ENCODE measurements at places on chromosomes 12 and 14.
A peak's percentile ranks its signal among the peaks of the same experiment; 100 is the strongest.

- no peak for DNase-seq
Observed at GRCh38 chr14:73223049-73223448, 14.3 kb upstream of the PAPLN start.

GRCh38 chr12:52582486-52582885 lies 8.8 kb upstream of the KRT74 start:
- DNase-seq = no peak

GRCh38 chr12:70627677-70628076 lies 9.6 kb downstream of the PTPRB start:
- DNase-seq = no peak

- no peak for DNase-seq
Observed at GRCh38 chr12:57454213-57454565, 918 bp upstream of the INHBE start.

DNA sequence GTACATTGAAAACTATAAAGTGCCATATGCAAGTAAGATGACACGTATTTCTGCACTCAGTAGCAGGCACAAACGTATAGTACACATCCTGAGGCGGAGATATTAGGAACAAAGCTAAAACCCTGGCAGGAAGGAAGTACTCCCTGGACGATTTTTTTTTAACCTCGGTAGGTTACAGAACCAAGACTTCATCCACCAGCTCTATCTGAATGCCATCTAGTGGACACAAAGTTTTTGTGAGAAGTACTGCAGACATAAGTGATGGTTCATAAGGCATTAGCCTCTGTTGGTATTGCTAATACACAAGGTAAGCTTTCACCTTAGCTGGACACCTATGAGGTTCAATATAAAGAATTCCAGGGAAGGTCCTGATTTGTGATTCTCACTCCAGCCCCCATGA lies 83.0 kb upstream of the CCDC196 start:
- DNase-seq = no peak

GRCh38 chr14:94423453-94424056 lies 29.0 kb downstream of the SERPINA11 start:
- no peak for DNase-seq

DNA sequence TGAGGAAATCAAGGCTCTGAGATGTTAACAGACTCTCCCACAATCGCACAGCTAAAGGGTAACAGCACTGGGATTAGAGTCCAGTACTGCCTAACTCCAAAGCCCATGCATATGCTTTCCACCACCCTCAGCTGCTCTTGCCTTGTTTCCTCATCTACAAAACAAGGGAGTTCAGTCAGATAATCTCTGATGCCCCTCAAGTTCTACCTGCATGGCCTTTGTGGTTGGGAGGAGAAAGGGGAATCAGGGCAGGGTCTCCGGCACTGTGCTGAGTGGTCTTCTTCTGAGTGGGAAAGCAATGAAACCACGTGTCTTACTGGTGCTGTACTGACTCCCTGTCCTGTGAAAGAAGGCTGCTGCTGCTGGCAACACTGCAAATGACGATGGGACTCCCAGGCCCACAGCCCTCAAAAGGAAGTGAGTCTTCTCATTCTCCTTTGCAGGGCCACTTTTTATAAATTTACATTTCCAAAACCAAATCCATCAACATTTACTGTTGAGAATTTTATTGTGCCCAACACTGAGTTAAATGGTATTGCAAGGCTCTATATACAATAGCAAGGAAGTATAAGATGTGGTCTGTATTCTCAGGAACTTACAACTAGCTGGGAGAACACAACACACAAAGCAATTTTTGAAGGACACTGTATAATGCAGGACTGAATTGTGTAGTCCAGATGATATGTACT lies 19.7 kb upstream of the DUSP16 start:
- DNase-seq = no peak

- no peak for DNase-seq
Observed at GRCh38 chr12:61854902-61855301, 405.3 kb upstream of the USP15 start.

DNA sequence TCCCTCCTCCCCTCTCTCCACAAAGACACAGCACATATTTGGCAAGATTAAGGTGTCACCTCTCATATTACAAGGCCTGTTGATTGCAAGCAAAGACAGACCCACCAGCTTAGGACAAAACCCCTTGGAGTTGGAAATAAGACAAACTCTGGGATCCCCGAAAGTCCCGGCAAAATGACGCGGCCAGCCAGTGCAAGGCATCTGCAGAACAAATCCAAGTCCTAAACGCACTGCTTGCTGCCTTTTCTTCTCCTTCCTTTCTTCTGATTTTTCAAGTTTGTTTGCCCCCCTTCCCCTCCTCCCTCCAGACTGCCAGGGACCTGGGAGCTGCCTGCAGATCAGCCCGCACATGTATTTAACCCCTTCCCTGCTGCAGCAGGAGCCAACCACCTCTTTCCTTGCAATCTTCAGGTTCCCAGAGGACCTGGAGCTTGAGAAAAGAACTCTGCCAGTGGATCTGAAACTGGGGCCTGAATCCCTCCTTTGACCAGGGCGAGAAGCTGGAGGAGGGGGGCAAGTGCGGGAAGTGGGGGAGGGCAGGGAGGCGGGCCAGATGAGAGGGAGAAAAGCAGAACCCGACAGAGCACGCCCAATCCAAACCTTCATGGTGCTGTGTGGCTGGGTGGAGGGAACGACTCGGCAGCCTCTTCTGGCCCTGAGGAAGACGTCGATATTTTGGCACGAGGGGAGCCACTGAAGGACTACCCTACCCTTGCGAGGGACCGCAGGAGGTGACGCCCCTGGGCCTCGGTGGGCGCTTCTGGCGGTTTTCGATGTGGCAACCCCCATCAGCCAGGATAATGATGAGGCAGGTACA lies 2.0 kb upstream of the NTF3 start:
- DNase-seq = no peak

- DNase-seq = no peak
Observed at GRCh38 chr12:39930101-39930500, 175.8 kb downstream of the SLC2A13 start.

DNA sequence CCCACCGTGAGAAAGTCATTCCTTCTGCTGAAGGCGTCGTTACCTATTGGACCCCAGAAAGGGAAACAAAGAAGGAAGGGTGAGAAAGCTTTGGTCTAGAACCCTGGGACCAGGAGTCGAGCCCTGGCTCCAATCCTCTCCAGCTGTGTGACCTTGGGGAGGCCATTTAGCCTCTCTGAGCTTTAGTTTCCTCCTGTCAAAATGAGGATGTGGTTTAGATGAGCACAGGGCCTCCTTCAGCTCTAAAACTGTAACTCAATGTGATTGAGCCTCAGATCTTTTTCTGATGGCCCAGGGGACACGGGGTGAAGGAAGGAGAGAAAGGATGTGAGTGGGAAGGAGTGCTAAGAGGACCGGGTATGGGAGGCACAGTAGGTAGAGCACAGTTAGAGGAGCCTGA lies 7.7 kb downstream of the JDP2 start:
- no peak for DNase-seq

- DNase-seq = no peak
Observed at GRCh38 chr12:107308310-107308709, 215.0 kb upstream of the CRY1 start.

DNA sequence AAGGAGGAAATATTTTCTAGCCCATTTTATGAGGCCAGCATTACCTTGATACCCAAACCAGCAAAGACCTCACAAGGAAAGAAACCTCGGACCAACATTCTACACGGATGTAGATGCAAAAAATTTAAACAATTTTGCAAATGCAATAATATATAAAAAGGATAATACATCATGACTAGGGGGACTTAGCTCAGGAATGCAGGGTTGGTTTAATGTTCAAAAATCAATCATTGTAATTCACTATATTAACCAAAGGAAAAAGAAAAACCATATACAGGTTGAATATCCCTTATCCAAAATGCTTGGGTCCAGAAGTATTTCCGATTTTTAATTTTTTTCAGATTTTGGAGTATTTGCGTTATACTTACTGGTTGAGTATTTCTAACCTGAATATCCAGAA lies 33.0 kb downstream of the TPCN1 start:
- no peak for DNase-seq

GRCh38 chr12:56086608-56087007 lies 6.6 kb downstream of the ERBB3 start:
- no peak for DNase-seq

GRCh38 chr14:33386781-33387180 lies 448.1 kb downstream of the NPAS3 start:
- no peak for DNase-seq

GRCh38 chr14:93220509-93220908 lies 13.5 kb downstream of the UBR7 start:
- DNase-seq = no peak

DNA sequence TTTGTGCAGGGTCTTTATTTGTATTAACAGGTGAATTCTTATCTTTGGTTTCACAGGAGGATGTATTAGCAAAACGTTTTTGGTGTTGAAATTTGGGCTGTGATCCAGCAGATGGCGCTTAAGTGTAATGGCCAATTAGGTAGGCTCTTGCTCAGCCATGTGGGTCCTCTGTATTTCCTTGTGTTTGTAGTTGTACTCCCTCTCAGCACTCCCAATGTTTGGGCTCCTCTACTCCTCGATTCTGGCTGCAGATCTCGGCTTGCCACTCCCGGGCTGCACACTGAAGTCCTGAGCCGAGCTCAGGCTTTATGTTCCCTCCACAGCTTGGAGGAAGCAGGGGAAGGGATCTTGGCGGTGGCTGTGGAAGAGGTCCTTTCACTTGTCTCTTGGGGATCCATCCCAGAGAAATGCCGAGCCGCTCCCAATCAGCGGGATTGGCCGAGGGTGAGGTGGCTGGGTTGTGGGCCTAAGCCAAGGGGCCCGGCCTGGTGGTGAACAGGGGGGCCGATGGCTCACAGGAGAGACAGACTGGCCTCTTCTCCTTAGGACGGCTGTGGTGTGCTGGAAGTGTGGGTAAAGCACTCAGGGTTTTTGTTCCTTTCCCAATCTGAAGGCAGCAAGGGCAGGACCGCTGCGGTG lies 133.7 kb downstream of the AEBP2 start:
- no peak for DNase-seq

DNA sequence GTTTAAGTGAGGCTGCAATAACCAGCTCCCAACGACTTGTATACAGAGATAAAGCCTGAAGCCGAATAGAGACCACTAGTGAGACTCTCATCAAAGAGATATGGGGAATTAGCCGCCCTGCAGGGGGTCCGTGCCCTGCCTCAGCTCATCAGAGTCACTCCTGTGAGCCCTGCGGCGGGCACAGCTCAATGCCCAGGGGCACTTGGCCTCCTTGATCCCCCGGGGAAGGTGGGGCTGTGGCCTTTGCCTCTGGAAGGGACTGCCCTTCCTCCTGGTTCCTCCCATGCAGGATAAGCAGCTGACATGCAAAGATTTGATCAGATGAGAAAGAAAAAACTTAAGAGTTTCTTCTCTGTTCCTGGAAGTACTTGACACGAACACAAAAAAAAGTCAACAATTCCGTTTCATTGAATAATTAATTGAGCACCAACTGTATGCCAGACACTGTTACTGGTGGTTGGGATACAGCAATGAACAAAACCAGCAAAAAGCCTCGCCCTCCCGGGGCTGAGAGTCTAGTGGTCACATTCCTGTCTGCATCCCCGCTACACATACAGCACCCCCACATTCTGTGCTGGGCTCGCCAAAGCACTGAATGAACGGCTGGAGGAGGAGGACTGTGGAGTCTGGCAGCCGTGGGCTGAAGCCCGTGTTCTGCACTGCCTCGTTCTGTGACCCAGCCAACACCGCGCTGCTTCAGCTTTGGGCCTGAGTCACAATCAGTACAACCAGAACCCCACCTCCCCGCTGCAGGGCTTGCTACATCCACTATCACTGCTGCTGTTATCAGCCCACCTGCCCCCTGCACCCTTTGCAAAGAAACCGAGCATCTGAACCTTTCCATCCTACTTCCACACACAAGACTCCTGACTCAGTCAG lies 10.3 kb downstream of the TTC7B start:
- DNase-seq = no peak

DNA sequence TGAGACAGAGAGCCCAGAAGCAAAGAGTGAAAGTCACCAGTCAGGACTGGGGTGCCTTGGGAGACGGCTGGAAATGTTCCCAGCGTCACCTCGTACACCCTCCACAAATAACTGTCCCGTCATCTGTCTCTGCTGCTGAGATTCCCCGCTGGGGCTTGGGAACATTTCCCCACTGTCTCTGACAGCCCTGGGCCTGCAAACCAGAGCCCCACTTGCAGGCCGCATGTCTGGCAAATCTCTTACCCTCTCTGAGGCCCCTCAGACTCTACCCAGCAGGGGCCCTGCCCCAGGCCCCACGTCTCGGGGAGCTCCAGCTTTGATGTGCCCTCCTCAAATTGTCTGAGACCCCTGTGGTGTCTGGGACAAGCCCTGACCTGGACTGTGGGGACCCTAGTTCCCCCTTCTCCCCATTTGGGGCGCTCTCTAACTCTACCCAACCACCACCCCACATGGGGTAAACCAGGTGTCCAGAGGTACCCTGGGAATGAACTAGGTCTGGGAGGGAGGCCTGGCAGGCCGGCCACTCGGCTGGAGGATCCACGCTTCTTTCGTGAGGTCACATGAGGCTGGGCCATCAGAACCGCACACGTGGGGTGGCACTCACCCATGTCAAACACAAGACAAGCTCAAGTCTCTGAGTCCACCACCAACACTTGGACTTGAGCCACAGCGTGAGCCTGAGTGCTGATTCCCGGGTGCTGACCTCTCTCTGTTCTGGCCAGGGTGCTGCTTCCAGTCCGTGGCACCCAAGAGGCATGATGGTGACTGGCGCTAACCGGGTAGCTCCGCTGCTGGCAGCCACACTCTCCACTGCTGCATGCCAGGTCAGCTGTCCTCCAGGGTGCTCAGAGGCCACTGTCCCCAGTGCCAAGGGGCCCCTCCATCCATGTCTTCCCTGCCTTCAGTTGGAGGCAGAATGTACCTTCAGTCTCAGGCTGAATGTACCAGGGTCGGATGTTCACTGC lies 59.8 kb downstream of the DIO3 start:
- no peak for DNase-seq

- DNase-seq = no peak
Observed at GRCh38 chr12:102484017-102484416, 3.7 kb upstream of the IGF1 start.

DNA sequence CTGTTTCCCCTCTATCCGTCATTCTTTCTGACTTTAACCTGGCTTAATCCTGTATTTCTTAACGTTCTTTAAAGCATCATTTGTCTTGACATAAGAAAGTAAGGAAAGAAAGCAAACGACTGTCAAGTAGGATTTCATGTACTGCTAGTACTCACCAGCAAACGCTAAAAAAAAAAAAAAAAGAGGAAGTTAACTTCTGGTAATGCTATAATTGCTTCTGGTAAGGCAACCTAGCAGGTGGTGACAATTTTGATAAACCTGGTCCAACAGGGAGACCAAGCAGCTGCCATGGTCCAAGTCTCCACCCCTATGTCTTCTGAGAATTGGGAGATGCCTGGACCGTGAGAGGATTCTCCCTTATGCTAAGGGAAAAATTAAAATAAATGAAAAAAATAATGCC lies 306.6 kb downstream of the DAD1 start:
- DNase-seq = no peak

DNA sequence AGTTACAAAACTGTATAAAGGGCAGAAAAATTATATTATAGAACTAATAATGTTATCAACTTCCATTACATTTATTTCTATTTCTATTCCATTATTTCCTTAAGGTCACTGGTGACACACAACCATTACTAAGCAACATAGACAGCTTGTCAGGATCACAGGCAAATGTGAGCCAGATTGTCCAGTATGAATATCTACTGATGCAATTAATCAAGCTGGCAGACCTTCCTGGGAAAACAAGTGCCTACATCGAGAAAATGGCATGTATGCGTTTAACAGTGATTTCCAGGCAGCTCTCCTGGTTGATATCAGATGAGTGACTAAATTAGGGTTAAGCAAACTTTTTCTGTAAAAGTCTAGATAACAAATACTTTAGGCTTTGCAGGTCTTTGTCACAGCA lies 36.9 kb upstream of the TSPAN8 start:
- DNase-seq = peak; percentile 41
